ENCODE measurements at places on chromosomes 1 and 21. TPM values are rescaled to one million over a fixed set of nuclear protein-coding genes. Genes with fewer than 3 reads are reported as not detected.

The ATP6V0B gene
- 113 TPM for polyA plus RNA-seq

DNA sequence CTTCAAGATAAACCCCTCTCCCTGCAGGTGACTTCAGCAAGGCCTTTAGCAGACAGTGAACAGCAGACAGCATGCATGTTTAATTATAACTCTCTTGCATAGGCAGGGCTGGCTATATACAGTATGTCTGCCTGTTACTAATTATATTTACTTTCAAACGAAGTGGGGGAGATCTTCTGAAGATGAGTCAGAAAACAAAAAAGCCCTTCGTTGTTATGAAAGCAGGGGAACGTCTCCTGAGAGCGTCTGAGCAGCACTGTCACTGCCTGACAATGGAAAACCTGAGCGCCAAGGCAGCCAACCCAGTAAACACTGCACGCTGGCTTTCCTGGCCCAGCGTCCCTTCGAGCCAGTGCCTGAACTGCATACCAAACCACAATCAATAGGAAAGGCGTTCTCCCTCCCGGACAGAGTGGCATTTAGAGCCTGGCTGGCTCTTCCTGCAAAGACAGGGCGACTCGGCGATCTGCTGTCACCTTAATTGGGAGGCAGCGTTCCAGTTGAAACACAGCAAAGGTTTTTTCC lies 54.1 kb downstream of the TOMM20 start:
- peak; percentile 57 for DNase-seq

DNA sequence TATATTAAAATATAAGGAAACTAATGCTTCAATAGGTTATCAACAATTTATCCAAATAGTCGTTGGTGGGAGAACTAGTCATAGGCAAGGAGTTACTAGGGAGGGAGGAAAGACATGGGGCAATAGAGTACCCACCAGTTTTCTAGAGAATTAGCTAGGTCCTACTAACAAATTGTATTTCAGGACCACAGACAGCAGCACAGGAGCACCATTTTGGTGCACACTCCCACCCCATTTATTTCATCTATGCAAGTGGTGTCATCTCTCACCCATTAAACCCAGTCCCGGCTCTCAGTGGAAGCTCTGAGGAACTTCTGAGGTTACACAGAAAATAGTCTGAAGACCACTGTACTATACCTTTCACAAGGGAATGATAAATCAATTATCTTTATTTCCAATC lies 89.0 kb upstream of the BCAR3 start:
- DNase-seq = no peak

The FGR gene
- 4.0 TPM for polyA plus RNA-seq

The MFAP2 gene
- 121 TPM for polyA plus RNA-seq

The LCK gene
- polyA plus RNA-seq = 4.2 TPM

DNA sequence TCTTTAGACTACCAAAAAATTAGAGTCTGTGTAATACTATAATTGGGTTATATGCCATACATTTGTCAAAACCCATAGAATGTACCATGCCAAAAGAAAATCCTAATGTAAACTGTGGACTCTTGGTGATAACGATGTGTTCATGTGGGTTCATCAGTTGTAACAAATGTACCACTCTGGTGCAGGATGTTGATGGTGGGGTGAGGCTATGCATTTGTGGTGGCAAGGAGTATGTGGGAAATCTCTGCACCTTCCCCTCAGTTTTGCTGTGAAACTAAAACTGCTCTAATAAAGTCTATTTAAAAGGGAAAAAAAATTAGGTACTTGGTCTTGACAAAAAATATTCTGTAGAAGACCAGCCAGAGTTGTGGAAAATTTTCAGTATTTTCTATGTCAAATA lies 43.4 kb downstream of the INKA2 start:
- DNase-seq = no peak

DNA sequence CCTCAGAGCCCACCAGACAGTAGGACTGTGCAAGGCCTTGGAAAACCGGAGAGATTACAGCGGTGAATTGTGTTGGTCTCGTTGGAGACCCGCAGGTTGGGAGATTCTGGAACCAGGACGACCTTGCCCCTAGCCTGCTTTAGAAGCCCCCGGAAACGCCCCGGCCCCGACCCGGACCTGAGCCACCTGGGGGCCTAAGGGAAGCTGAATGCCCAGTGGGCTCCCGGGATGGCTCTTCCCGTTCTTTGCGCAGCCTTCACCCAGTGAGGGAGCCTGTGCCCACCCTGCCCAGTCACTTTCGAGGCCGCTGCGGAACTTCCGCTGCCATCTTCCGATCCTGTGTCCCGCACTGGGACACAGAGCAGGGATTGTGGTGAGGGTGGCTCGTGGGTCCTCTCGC lies 254.4 kb downstream of the FAM72C start:
- no peak for DNase-seq

- DNase-seq = no peak
Observed at GRCh38 chr1:24702511-24703293, 42.5 kb upstream of the CLIC4 start.

DNA sequence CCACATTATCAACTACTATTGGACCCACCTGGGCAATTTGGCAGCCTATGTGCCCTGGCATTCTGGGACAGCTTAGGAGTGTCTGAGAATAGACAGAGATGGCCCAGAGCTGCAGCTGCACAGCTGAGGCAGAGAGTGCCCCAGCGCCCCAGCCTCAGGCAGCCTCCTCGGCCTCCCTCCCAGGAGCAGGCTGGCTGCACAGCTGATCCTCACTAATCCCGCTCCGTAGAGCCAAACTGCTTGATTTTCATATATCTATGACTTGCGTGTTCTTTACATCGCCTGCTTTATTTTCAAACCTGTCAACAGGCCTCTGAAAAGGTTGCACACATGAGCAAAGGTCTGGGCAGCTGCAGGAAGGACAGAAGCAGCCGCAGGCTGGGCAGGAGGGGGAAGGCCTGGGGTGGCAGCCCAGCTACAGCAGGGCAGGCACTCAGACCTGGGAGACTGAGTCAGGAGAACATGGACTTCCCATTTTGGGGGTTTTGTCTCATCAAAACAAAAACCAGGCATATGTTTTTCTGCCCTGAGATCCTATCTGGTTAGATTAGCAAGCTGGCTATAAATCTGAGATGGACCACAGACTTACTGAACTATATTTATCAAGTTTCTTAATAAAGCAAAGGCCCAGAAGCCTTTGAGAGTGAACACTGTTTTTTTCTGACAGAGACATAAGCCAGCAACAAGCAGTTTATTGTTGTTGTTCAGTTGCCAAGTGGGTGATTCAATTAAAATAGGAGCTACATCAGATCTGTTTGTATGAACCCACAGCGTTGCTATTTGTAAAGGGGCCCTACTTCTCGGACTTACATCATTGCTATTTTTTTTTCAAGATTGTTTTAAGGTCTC lies 301.8 kb upstream of the DUSP10 start:
- peak; percentile 43 for DNase-seq

DNA sequence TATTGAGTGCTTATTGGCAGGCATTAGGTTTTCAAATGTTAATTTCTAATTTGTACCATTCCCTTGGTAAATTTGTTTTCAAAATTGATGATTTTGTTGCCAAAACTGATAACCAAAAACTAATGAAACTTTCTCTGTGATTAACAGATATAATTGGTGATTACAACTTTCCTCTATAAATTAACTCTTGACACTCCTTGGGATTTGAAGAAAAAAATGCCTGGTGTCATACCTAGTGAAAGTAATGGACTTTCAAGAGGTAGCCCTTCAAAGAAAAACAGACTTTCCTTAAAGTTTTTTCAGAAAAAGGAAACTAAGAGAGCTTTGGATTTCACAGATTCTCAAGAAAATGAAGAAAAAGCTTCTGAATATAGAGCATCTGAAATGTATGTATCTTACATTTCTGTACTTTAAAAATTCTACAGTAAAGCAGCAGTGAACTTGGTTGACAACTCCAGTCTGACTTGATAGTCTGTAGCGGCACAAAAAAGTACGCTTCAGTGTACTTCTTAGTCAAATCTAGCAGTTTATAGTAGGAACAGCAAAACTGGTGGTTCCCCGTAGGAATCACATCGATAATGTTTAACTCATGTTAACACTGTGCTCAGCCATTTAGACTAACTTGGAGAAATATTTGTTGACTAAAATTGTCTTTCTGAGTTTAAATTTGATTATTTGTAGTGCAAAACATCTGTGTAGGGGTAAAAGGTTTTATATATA lies 3.0 kb downstream of the USP1 start:
- peak; percentile 39 for DNase-seq

The SDHB gene
- 122 TPM for polyA plus RNA-seq

- DNase-seq = no peak
Observed at GRCh38 chr1:65490231-65491009, 70.0 kb downstream of the LEPR start.

The C1QTNF12 gene
- 50.5 TPM for polyA plus RNA-seq

The CTBS gene
- 26.5 TPM for polyA plus RNA-seq

- no peak for DNase-seq
Observed at GRCh38 chr1:29303201-29304024, 67.1 kb downstream of the PTPRU start.

- DNase-seq = no peak
Observed at GRCh38 chr21:35945089-35945671, 115.1 kb downstream of the SETD4 start.

GRCh38 chr1:37497832-37498231 lies 16.7 kb downstream of the MEAF6 start:
- peak; percentile 48 for DNase-seq

- DNase-seq = no peak
Observed at GRCh38 chr1:56374026-56374974, 205.1 kb downstream of the PLPP3 start.

DNA sequence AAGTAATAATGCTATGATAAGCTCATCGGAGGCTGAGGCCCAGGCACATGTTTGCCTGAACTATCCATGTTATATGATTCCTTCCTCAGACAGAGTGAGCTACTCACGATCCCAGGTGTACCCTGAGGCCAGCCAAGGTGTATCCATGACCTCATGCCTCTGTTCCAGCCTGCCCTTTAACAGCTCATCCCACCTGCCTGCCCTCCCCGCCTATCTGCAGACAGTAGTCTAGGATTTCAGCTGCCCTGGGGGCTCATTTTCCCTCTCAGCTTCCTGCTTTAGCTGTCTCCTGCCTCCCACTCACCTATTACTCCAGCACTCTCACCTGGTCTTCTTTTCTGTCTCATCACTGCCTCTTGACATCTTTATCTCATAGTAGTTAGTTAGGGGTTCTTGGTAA lies 1.9 kb upstream of the IL24 start:
- DNase-seq = no peak

The TRIM45 gene
- 9.0 TPM for polyA plus RNA-seq

GRCh38 chr1:166170075-166170474 lies 3.3 kb upstream of the FAM78B start:
- DNase-seq = no peak

DNA sequence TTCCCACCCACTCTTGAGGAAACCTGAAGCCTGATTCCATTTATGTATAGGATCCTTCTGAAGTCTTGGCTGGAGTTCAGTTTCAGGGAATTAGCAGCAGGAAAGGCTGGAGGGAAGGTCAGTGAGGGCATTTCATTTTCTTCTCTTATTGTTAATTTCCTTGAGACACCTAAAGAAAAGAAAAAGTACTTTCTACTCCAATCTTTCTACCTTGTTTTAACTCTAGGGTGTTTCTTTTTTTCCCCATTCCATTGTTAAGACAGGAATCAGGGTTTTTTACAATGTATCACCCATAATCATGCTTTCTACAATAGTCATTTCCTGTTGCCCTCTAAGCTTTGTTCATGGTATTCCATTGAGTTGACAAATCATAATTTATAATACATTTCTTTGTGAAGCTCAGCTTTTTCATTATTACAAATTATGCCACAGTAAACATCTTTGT lies 27.4 kb downstream of the SNRPE start:
- no peak for DNase-seq

The TMEM82 gene
- polyA plus RNA-seq = 15.6 TPM

GRCh38 chr1:169202791-169203665 lies 96.5 kb downstream of the ATP1B1 start:
- no peak for DNase-seq

The ATP6V1G3 gene
- polyA plus RNA-seq = not detected

The CR1 gene
- 0.66 TPM for polyA plus RNA-seq

GRCh38 chr1:39213511-39214002 lies 9.1 kb downstream of the MACF1 start:
- no peak for DNase-seq

Data from large intestine (tissue), 12 donors.